ENCODE measurements at places on chromosomes 5 and 9.

- DNase-seq: peak; percentile 77
Observed at GRCh38 chr5:141747152-141748141, 65.4 kb upstream of the ARAP3 start.

- DNase-seq: no peak
Observed at GRCh38 chr5:39206630-39207321, 12.6 kb downstream of the FYB1 start.

DNA sequence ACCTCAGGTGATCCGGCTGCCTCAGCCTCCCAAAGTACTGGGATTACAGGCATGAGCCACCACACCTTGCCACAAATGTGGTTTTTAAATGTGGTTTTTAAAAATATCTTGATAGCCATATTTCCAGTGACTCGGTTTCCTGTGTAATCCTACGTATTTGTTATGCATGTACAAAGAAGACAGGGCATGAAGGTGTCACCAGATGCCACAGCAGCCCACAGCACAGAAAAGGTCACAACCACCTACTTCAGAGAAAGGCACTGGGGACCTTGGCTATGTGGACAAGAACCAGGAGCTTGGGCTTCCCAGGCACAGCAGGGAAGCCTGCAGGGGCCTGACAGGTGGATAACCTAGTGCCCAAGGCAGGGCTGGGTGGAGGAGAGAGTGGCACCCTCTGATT lies 38.0 kb downstream of the C9orf50 start:
- no peak for DNase-seq

GRCh38 chr9:114852050-114852594 lies 46.3 kb upstream of the TNFSF15 start:
- no peak for DNase-seq

- no peak for DNase-seq
Observed at GRCh38 chr9:12060811-12061210, 632.4 kb upstream of the TYRP1 start.

GRCh38 chr5:145360936-145361335 lies 474.2 kb downstream of the PRELID2 start:
- DNase-seq: no peak

DNA sequence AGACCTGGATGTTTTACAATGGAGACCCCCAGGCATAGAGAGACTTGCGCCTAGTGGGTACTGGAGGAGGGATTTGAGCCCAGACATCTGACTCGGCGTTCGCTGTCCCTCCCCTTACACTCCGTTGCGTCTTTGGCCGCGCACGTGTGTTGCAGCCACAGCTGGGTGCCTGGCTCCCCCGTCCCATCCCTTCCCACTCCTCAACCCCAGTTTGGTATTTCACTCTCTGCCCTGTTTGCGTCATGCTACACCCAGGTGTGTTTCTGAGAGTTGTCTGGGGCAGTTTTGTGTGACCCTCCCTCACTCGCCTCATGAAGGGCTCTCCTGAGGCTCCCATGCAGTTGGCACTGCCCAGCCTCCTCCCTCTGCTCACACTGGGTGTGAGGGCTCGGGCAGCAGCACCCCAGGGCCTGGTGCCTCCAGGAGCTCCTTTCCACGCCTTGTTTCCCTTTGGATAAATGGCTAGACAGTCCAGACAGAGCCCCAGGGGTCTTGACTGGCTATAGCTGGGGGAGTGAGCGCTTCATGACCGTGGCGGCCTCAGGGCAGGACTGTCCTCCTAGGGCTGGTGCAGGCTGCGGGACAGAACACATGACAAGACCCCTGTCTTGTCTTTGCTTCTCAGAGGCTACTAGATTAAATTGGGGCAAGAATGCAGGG lies 13.6 kb downstream of the TCF7 start:
- DNase-seq: no peak

DNA sequence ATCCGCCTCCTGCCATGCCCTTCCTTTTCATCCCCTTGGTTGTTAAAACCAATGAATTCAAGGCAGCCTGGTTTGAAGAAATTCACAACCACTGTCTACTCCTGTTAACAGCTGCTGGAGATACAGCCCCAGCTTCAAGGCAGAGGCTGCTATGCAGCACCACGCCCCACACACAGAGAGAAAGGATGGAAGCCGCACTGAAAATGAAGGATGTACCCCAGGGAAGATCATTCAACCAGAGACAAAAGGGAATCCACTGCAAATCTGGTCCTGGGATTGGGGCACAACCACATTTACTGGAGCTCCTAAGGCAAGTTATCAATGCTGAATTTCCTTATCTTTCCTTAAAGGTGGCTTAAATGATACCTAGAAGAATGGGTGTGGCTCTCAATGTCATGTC lies 58.7 kb downstream of the DPYSL3 start:
- DNase-seq: no peak

DNA sequence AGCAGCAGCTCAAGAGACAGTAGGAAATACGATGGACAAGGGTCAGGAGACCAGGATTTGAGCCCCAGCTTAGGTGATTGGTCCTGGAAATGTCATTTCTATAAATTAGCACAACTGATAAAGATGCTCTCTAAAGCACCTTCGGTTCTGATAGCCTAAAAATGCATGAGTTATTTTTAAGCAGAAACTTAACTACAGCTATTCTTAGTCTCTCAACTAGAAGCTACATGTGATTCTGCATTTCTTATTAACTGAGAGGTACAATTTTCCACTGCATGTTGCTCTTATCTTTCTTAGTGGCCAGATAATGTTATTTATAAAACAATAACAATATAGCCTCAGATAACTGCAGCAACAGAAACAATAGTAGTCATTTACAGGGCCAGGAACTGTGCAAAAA lies 136.4 kb downstream of the GRIA1 start:
- no peak for DNase-seq

DNA sequence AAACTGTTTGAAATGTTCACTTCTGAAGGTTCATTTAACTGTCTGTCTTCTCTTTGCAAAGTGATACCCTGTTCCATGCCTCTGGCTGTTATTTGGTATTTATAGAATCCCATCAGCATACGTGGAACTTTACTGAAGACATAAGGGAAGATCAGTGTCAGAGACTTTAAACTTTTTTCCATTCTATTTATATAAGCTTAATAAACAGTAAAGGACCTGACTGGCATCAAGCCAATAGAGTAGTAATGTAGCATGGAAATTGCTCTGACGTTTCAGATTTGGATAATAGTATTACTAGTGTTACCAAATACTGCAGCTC lies 94.9 kb upstream of the MINAR2 start:
- no peak for DNase-seq

- no peak for DNase-seq
Observed at GRCh38 chr9:76405868-76406267, 11.6 kb upstream of the RFK start.

GRCh38 chr9:78218890-78219289 lies 17.0 kb upstream of the CEP78 start:
- no peak for DNase-seq

DNA sequence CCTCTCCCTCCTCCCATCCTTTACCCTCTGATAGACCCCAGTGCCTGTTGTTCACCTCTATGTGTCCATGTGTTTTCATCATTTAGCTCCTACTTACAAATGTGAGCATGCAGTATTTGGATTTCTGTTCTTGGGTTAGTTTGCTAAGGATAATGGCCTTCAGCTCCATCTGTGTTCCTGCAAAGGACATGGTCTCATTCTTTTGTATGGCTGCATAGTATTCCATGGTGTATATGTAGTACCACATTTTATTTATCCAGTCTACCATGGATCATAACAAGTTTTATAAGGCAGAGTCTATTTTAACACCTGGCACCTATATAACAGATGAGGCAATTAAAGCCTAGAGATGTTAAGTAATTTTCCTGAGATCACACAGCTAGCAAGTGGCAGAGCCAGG lies 7.4 kb downstream of the YTHDC2 start:
- no peak for DNase-seq

DNA sequence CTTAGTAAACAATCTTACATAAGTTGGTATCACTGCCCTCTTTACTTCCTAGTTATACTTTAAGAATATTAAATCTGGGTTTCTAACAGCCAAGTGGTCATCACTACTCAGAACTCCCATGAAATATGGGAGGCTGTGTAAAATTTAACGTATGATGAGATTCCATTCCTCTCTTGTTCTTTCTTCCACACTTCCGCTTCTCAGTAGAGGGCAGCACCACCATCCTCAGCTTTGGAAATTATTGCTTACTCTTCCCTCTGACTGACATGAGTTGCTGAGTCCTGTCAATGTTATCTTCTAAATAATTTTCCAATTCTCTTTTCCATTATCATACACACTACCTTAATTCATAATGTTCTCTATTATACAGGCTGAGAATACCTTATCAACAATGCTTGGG lies 194.0 kb downstream of the RFX3 start:
- no peak for DNase-seq

DNA sequence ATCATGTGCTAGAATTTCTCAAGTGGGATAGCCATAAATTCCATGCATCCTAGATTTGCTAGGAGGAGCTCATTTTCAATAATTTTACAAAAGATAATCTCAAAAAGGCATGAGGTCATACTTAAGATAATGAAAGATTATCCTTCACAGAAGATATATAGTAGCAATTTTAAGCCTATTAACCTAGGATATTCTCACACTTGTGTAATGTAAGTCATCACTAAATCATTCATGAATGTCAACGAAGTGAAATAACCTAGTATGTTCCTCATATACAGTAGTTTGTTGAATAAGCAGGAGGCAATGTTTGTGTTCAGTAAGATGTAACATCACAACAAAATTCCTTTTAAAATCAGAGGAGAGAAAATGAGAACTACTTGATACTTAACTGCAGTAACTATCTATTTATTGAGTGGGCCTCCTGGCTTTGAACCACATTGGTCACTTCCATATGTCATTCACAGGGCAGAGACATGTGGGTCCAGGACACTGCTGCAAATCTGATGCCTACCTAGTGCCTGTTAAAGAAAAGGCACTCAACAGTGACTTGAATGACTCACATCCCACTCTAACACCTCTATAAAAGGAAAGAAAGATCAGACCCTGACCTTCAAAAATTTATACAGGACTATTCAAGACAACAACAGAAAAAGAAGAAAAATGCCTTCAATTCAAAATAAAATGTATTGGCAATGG lies 8.2 kb downstream of the LIFR start:
- DNase-seq: no peak

- DNase-seq: no peak
Observed at GRCh38 chr5:61612431-61612830, 280.4 kb downstream of the ZSWIM6 start.

DNA sequence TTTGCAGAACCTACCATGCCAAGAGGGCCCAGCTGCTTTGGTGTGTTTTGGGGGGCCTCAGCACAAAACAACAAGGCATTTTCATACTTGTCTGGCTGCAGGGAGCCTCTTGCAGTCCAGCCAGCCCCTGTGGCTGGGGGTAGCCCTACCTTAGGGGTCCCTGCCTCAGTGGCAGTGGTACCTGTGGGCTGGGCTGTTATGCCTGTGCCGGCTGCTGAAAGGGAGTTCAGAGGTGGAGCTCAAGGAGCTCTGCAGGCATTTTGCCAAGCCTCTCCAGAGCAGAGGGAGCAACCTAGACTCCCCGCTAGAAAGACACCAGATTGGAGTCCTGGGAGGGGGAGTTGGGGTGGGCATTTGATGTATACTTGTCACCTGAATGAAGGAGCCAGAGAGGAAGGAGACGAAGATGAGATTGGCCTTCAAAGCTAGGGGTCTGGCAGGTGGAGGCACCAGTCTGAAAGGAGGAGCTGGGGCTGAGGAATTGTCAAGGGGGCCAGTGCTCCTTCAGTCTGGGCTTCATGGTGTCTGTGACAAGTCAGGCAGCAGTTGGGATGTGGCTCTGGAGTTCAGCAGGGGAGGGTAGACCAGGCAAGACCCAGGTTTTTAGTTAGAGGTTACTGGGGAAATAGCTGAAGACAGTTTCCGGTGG lies 1.5 kb downstream of the SHROOM1 start:
- no peak for DNase-seq

DNA sequence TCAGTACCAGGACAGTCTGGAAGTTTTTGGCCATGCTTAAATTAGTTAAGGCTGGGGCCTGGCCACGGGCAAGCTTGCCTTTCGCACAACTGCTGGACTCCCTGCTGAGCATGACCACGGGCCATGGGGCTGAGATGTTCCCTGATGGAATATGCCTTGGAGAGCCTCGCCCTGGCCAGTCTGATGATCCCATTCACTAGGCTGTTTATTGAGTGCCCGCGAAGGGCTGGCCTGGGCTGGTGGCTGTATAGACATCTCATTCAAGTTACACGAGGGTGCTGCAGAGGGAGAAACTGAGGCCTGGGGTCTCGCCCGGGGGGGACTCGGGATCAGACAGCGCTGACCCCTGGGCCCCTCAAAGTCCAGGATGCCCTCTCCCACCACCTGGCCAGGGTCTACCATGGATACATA lies 7.8 kb upstream of the RXRA start:
- DNase-seq: no peak

DNA sequence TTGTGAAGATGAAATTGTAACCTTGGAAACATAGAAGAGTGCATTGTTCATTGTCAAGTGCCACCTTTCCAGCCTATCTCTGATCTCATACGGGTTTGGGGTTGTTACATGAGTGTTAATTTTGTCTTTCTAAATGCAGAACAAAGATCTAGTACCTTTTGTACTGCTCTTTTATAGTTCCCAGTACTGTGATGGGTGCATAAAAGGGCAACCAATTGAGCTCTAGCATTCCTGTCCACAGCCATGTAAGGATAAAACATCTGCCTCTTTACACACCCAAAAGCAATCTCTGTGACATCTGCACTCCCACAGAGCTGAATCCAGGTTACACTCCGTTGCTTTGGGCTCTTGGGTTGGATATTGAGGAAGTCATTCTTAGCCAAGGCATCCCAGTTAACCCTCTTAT lies 255.2 kb downstream of the SGCD start:
- DNase-seq: no peak

DNA sequence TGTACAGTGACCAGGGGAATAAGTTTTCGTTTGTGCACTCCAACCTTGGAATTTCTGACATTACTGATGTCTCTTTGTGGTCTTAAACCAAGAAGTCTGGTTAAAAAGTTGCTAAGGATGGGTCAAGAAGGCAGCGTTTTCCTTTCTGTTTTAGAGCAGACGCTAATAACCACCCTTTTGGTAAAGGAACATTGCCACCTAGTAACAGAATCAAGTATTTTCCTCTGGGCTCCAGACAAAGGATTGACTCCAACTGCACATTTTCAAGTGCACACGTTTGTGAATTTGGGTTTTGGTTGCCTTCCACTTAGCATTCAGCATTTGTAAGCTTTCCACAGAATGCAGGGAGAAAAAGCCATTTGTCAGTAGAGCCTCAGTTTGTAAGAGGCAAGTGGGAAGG lies 22.2 kb upstream of the CEP78 start:
- DNase-seq: no peak

GRCh38 chr5:117680426-117680825 lies 1105.8 kb upstream of the SEMA6A start:
- no peak for DNase-seq

DNA sequence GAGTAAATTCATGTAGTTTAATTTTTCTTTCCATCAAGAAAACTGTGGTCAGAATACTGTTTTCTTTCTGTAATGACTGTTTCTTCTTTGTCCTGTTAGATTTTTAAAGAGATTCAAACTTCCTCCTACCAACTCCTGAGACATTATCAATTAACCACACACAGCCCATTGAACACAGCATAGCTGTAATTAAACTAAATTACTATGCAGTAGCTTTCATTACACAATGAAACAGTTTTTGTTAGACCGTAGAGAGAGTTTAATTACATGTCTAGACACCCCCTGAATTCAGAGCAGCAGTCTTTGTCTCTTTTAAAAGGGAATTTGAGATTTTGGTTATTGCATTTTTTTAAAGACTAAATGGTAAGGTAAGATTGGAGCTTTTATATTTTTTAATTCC lies 77.5 kb downstream of the STARD4 start:
- no peak for DNase-seq

GRCh38 chr5:111834926-111835599 lies 78.1 kb upstream of the NREP start:
- no peak for DNase-seq

GRCh38 chr5:22887566-22887965 lies 34.4 kb upstream of the CDH12 start:
- no peak for DNase-seq

All from DMS 273 treated with DMSO at 0.1 percent for 48 hours (cell line).